ENCODE measurements at places on chromosomes 4 and X.

- DNase-seq = no peak
These were observed 918.6 kb upstream of the PABPC4L start for GRCh38 chr4:135120195-135120594.

DNA sequence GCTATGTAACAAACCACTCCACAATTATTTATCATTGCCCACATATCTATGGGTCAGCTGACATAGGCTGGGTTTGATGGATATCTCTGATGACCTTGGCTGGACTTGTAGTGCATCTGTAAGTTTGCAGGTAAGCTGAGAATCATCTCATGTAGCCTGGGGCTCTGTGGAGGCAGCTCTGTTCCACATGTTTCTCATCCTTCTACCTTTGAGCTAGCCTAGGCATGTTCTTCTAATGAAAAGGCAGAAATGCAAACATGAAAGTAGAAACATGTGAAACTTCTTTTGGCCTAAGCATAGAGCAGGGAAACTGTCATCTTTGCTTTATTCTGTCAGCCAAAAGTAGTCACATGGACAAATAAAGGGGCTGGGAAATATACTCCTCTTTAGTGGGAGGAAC, 18.2 kb downstream of the MRPL1 start:
- DNase-seq = no peak

- DNase-seq = no peak
These were observed 1263.6 kb upstream of the ADGRL3 start for GRCh38 chr4:59936566-59936965.

GRCh38 chrX:100098660-100099375, 311.3 kb downstream of the PCDH19 start:
- no peak for DNase-seq

GRCh38 chr4:47819178-47819577, 18.7 kb downstream of the CORIN start:
- no peak for DNase-seq

All from myocyte (in vitro differentiated cells).